GM18507 (cell line): ENCODE measurements at places on chromosomes 6 and 20.
A peak's percentile ranks its signal among the peaks of the same experiment; 100 is the strongest.

- DNase-seq, result no peak
Observed at GRCh38 chr6:170094686-170095272, 196.1 kb downstream of the DLL1 start.

GRCh38 chr6:157724138-157724820 is 98.8 kb upstream of the SNX9 start:
- no peak for DNase-seq

GRCh38 chr6:150661216-150662007 is 61.7 kb downstream of the PLEKHG1 start:
- DNase-seq, result no peak

DNA sequence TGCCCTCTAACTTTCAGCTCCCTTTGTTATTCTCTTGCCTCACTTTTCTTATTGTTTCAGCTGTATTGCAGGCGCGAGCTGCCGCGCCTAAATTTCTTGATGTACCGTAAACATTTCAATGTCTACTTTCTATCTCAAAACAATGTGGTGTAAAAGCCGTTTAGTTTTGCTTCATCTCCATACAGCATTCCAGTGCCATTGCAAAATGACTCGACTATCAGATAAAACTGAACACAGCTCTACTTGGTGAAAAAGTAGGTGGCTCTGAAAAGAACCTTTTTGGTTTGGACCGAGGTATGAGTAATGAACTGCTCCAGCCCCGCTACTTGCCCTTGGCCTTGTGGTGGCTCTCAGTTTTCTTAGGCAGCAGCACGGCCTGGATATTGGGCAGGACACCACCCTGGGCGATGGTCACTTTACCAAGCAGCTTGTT is 74.6 kb downstream of the OR2B2 start:
- DNase-seq, result no peak

GRCh38 chr6:151992091-151992490 is 184.6 kb downstream of the ESR1 start:
- no peak for DNase-seq

GRCh38 chr6:96157018-96157565 is 141.3 kb downstream of the FUT9 start:
- no peak for DNase-seq

DNA sequence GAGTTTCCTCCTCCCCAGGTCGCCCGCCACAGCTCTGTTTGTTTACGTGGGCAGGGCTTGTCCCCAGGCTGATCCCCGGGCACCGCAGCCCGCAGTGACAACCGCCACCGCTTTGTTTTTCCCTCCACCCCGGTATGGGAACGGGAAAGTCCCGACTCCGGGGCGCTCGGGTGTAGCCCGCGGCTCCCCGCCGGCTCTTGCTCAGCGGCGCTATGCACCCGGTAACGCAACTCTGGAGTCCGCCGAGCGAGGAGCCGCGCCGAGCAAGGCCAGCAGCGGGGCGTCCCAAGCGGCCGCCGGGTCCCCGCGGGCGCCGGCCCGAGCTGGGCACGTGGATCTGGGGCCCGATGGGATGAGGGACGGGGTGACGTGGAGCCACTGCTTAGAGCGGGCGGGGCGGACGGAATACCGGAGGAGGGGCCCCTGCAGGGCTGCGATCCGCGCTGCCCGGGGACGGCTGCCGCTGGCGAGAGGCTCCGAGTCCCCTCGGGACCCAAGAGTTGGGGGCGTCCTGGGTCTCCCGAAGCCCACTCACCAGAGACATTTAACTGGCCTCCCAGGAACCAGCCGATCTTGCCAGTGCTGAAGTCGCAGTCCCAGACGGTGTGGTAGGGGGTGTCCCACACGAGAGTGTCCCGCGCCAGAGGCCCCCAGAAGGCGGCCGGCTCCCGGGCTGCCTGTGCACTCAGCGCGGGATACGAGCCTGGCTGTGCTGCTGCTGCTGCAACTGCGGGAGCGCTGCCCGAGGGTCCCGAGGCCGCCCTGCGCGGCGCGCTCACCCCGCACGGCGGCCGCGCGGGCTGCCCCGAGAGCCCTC is 497 bp downstream of the ACSS1 start:
- peak; percentile 32 for DNase-seq

DNA sequence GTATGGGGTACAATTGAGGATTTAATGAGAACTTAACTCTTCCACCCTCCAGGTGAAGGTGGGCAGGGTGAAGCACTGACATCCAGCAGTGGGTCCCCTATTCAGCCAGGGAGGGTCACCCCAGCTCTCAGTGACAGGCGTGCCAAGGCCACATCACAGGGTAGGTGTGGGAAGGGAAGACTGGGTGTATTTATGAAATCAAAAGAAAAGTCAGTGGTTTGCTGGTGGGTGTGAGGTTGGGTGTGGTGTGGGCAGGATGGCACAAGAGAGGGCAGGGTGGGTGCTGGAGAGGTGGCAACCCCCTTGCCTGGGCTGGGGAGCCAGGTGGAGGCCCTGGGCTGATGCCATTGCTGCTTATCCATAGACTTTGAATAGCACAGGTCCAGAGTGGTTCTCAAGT is 16.6 kb downstream of the SYNDIG1 start:
- no peak for DNase-seq

GRCh38 chr6:9527679-9528286 is 887.1 kb downstream of the TFAP2A start:
- no peak for DNase-seq

GRCh38 chr6:23566418-23566817 is 559.6 kb upstream of the NRSN1 start:
- no peak for DNase-seq

DNA sequence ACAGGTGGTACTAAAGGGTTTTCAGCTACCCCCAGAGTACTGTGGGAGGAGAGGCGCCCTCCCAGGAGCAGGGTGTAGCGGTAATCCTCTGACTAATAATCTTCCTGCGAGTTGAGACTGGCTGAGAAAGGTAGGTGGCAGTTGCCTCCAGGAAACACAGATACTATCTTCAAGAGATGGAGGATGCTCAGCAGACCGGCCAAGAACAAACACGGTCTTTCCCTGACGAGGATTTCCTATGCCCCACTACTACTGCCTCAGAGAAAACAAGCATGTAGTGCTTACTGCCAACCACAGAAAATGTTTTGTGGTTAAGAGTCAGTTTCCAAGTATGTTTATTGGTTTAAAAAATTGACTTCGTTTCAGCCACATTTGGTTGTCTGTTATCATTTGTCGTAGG is 26.8 kb downstream of the C6orf89 start:
- DNase-seq, result peak; percentile 55

- DNase-seq, result no peak
Observed at GRCh38 chr20:35253010-35253409, 24.9 kb downstream of the MMP24OS start.

- no peak for DNase-seq
Observed at GRCh38 chr6:150025201-150025917, at the start of gene RAET1L. TSS of gene RAET1L (minus strand) at chr6:150025532. CDS start at chr6:150025471, 61 bp downstream.

DNA sequence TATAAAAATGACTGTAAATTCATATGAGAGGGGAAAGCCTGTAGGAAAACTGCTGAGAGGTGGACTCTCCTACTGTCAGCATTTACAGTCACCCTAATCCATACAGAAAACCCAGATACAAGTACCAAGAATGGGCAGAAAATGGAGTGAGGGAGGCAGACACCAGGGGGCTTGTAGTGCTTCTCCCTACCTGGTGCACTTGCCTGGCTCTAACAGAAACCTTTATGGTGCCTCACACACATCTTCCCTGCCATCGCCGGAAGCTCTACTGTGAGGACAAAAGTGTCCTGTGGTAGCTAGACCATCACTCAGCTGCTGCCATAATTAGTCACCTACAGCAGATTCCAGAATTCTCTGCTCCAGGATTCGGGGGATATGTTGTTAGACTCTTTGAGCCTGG is 441.3 kb downstream of the TFAP2B start:
- DNase-seq, result no peak

GRCh38 chr6:138287144-138287955 is 69.1 kb upstream of the PBOV1 start:
- no peak for DNase-seq

DNA sequence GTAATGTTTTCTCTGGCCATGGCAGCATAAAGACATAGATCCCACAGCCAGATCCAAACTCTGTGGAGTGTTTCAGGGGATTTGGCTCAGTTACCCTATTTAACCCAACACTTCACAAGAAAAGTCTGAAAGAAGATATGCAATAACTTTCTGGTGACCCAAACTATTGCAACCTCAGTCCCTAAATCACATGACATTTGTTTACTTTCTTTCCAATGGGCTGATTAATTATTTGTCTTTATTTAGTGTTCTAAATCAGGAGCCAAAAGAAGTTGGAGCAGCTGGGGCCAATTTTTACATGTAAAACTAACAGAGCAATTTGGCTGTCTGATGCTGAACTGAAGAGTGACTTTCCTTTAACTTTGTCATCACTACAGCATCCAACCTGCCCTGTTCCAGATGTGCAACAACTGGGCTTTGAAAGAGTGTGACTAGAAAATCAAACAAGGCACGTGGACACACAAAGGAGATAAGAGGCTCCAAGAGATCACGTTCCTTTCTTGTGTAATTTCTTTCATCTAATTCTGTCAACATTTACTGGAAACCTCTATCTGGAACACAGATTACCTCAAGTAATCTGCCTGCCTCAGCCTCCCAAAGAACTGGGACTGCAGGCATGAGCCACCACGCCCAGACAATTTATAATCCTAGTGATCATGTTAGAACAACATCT is 90.8 kb downstream of the TRMT11 start:
- DNase-seq, result no peak

- no peak for DNase-seq
Observed at GRCh38 chr20:44716309-44717106, 1.3 kb downstream of the CCN5 start.

- no peak for DNase-seq
Observed at GRCh38 chr6:15089569-15090144, 156.2 kb upstream of the JARID2 start.

- no peak for DNase-seq
Observed at GRCh38 chr20:56922497-56922896, 293.4 kb downstream of the TFAP2C start.

DNA sequence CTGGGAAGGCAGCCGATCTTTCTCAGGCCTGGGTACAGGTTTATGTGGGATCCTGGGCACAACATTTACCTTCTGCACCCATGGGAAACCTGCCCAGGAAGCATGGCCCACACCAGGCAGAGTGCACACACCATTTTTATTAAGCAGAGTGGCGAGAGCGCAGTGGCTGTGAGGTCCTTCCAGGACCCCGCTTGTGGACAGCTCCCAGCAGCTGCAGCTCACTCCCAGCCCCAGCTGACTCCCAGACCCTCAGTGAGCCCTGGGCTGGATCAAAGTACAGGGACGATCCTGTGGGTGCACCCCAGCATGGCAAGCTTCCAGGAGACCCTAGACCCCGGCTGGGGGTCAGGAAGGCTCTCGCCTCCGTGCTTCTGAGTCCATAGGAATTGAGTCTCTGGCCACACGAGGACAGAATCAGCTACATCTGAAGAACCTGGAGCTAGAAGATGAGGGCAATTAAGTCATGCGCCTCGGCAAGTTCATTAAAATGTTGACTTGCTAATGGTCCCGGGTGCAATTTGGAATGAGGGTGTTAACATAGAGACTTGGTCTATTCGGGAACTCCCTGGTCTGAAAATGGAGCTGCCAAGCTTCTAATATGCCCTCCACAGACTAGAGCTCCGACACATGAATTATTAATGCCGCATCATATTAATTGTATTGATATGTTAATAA is 65.4 kb upstream of the SLCO4A1 start:
- DNase-seq, result no peak

- DNase-seq, result no peak
Observed at GRCh38 chr6:103870970-103871369, 988.7 kb downstream of the HACE1 start.

DNA sequence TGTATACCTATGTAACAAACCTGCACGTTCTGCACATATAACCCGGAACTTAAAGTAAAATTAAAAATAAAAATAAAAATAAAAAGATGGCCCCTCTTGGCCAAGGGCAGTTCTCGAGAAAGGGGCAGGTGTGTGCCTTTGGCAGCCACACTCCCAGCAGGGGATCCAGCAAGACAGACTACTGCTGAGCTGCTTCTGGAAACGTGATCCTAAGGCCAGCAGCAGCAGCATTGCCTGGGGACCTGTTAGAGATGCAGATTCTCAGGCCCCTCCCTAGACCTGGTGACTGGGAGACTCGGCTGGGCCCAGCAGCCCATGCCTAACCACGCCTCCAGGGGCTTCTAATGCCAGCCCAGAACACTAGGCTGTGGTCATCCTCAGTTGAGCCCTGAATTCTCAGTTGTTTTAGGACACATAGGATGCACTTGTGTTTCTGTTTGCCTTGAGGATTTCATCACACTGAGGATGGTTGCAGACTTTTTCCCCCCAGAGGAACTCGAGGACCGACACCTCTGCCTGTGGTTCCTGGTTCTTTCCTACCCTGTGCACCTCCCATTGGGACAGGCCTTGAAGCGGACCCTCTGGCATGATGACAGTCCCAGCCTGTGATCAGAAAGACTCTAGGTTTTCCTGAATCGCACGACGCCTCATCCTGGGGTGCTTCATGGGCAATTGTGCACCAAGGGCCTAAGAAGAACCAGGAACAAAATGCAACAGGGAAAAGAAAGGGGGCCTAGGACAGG is 105.9 kb downstream of the TOX2 start:
- no peak for DNase-seq

DNA sequence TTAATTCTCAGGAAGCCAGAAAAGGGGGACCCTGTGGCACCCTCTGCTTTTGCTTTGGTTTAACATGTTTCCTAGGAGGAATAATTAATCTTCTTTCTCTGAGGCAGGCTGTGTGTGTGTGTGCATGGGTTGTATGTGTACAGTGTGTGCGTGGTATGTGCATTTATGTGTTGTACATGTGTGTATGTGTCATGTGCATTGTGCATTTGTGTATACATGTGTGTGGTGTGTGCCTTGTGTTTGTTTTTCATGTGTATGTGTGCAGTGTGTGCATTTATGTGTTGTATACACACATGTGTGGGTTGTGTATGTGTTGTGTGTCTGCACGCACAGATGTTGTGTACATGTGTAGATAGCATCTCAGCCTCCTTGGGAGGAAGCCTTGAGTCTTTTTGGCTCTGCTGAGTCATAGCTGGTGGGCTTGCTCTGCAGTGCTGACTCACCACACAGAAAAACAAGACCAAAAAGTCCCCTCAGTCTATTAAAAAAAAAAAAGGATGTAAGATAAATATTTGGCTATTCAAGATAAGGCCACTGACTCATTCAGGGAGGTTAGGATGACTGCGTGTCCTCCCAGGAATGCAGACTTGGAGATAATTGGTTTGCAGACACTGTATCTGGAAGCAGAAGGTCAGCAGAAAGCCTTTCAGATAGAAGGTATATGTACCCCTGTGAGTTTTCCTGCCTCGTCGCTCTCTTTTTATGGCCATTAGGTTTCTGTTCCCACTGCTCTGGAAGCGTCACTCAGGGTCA is 58.6 kb downstream of the SYNJ2 start:
- DNase-seq, result no peak

DNA sequence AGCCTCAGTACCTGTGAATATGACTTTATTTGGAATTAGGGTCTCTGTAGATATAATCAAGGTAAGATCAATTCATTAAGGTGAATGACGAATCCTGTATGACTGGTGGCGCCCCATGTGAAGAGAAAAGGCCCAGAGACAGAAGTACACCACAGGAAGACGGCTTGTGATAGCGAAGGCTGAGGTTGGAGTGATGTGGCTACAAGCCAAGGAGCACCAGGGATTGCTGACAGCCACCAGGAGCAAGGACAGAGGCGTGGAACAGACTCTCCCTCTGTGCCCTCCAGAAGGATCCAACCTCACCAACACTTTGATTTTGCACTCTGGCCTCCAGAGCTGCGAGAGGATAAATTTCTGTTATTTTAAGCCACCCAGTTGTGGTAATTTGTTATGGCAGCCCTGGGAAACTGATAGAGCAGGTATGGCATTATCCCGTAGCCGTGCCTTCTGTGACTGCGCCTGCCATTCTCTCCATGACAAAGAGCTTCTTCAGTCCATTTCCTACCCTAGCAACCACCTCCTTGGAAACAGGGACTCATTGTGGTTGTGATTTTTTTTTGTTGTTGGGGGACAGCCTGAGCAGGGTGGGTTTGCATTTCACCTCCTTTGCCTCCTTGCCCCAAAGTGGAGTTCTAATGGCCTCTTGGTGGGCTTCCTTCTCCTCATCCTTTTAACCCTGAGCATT is 29.6 kb downstream of the PTK7 start:
- no peak for DNase-seq
